Eye (tissue), 1 donor: ENCODE measurements at places on chromosomes 1 and 21.

GRCh38 chr1:25875154-25875855, at the start of gene PAQR7:
PAQR7 (minus strand) TSS chr1:25875708; CDS start chr1:25863839, 11,869 bp downstream.
- peak; percentile 87 for DNase-seq

DNA sequence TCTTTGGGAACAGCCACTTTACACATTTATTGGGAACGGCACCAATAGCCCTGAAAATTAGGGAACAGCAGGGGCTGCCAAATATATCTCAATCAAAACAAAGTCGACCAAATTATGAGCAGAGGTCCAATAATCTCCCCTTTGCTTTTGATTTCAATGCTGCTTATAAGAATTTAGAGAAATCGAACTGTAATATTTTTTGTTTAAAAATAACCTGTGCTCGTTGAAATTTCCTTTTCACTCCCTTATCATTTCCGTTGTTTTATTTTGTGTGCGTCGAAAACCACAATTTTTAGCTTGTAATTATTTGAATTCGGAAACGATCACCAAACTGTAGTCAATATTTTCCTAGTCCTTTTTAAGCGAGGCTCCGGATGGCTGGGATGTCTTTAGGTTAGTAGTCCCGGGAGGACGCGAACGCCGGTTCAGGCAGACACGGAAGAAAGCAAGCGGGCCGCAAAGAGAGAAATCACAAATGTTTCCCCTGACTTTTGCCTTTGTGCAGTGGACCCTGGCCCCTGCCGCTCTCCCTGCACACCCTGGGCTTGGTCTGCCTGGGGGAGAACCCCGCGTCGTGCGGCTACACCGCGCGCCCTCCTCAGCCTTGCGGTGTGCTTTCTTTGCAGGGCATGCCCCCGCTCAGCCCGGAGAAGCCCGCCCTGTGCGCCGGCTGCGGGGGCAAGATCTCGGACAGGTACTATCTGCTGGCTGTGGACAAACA, 2.3 kb downstream of the LHX9 start:
- DNase-seq = peak; percentile 79

- DNase-seq = no peak
Measured at GRCh38 chr1:14098294-14098913, 398.4 kb downstream of the PRDM2 start.

DNA sequence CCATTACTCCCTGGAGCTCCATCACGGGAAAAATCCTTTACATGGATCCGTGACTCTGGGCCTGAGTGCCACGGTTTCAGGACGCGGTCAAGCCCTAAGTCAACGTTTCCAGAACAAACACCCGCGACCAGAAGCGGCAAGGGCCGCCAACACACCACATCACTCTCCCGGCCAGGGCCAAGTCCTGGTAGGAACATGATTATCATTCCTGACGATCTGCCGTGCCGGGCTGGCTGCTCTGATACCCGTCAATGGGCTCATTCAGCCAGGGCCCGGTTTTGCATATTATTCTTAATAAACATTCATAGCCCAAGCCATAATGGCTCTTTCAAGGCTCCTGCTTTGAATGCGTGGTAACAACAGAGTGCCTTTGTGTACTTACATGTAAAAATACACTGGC, 44.6 kb upstream of the SIM2 start:
- no peak for DNase-seq

- DNase-seq = no peak
Measured at GRCh38 chr1:32651461-32652073, 559 bp downstream of the RBBP4 start.

DNA sequence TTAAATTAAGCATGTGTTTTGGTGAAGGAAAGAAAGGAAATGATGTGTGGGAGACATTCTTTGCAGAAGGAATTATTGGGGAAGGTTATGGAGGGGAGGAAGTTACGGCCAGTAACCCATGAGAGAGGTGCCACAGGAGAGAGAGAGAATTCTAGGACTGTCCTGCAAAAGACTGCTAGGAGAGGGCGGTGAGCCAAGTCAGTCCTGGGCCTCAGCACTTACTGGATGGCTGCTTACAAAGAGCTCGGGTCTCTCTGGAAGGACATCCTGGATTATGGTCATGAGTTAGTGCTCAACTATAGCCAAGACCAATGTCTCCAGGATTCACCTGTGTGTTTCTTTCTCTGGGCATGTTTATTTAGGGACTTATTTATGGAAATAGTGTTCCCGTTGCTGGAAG, 74.4 kb upstream of the HSD17B7 start:
- no peak for DNase-seq

DNA sequence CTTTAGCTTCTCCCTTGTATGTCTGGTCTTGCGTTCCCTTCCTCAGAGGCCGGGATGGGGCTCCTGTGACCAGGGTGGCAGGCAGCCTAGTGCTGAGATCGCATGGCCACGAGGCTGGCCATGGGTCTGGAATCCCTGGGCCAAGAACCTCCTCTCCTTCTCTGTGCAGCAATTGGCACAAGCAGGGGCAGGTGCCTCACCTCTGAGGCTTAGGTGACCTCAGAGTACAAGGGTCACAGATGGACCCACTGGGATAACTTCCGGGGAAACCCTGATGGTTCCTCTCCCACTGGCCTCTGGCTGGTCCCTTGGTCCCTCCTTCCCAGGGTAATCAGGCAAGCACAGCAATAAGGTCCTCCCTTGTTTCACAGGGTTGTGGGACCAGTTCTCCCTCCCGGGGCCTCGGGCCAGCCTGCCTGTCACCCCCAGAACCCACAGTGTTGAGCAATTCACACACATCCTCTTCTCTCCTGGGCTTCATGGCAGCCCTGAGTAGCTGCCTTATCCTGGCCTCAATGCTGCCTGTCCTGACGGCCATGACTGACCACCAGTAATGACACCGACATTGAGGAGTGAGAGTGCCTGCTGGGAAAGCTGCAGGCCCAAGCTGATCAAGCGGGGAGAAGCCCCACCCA, 38.6 kb downstream of the BMP8A start:
- no peak for DNase-seq

DNA sequence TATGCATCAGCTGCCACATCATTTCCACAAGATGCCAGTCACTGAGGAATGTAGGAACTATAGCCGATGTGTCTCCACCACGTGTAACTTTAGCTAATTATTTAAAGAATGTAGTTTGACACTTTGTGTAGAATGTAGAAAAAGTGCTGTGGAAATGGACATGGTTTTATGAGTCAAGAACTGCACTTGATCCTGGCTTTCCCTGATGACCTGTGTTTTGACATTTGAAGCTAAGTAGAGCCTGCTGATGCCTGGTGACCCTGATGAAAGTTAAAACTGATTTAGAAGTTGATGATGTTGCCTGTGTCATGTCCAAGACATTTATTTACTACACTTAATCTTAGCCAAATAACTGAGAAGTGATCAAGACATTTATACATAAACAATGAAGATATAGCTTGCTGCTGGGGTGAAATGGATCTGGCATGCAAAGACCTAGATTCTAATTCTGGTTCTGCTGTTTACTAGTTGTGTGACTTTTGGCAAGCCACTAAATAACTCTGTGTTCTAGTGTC, 4.4 kb upstream of the OSBPL9 start:
- DNase-seq = no peak

DNA sequence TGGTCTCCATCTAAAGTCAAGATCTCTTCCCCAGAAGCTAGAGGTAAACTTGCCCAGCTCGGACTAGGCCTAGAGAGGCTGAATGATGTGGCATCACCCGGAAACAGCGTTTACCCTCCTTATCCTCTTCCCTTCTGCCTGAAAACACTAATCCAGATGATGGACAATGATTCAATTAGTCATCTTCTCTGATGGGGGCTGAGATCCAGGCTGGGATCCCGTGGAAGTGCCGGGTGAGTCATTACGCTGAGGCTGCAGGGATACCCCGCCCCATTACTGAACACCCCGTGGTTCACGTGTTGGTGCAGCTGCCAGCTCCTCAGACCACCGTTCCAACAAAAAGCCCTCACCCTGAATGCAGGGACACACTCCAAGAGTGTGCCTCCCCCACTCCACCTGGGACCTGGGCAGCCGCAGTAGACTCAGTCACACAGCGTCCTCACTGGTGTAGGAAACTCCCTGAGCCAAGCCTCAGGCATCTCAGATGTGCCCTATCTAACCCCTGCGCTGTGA, 2.0 kb downstream of the S100A6 start:
- DNase-seq = peak; percentile 51

GRCh38 chr1:183735069-183735860, 69.7 kb upstream of the RGL1 start:
- no peak for DNase-seq

GRCh38 chr1:156801409-156802121, 15.1 kb downstream of the SH2D2A start:
- DNase-seq = peak; percentile 43

DNA sequence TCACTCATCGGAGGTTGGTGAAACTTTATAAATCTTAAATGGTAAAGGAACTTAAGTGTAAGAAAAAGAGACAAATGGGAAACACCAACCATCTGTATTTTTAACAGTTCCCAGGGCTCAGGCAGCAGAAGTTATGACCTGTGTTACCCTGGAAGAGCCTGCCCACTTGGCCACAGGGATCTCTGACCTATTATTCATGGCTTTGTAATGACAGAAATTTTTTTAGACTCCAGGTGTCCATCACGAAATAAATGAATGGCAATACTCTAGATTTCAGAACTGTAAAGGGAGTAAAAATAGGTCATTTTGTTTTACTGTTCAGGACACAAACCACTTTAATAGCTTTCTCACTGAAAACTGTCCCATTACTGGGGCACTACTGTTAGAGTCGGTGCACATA, 389.8 kb downstream of the VAV3 start:
- DNase-seq = no peak

- no peak for DNase-seq
Measured at GRCh38 chr1:67173988-67174387, 7.7 kb downstream of the IL23R start.

GRCh38 chr1:245560316-245560859, 405.6 kb downstream of the KIF26B start:
- no peak for DNase-seq

DNA sequence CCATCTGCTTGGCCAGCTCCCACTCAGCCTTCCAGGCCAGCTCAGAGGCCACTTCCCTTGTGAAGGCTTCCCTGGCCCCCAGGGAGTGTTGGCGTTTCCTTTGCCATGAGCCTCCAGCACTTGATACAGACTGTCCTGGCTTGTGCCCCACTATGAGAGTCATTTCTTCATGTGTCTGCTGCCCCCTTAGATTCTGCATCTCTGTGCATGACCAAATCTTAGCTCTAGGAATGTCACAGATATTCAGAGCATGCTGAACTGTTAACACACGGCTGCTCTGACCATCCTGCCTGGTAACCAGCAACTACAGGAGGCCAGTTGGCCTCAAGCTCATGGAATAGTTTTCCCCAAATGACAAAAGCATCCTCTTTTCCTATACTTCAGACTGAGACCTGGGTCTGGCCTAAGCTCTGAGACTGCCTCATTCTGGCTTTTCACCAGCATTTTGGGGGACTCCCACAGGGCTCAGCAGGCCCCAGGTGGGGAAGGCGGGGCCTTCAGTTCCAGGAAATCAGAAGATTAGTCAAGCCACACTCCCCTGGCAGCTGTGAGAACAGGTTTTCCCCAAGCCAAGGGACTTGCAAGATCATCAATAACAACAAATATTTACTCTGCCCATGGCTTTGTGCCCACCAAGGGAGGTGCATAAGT, 182.6 kb upstream of the EDN2 start:
- DNase-seq = no peak

DNA sequence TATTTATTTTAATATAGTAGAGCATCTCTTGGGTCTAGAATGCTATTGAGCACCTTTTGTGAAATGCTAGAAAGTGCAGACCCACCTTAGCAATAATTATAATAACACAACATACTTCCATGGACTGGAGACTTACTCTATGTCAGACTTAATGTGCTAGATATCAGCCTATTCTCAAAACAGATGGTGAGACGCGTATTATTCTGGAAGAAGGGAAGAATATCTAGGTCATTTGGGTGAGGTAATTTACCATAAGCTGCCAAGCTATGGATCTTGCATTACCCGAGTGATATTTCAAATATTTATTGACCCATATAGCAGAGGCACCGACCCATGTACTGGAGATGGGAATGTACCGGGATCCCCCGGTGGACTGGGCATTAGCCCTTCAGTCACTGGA, 20.6 kb upstream of the IFNLR1 start:
- DNase-seq = peak; percentile 44

DNA sequence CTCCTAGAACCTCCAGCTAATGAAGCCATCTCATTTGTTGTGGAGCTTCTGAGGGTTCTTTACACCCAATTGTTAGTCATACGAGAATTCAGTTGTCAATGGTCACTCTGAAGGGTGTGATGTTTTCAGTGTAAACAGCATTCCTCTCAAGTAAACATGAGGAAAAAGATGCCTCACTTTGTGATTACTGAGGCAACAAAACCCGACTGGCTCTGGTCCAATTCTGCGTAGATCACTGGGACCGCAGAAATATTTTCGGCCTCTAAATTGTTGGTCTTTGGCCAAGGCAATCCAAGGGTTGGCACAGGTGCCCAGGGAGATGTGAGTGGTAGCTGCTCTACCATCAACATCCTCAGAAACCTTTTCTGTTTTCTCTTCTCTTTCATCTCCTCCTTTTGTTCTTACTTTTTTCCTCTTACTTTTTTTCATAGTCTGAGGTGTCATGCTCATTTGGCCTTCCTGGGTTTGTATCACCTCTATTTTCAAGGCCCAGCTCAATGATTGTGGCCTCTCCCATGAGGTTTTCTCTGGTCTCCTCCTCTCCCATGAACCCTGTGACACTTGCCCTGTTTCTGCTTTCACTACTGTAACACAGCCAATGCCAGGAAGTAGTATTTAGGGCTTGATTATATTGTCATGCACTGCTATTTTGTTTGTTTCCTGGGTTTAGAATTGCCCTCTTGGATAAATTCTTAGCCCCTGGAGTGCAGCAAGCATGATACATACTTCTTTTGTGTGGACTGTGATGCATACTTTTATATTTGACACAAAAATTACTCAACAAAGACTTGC, 221.9 kb downstream of the TNR start:
- no peak for DNase-seq

GRCh38 chr1:116571215-116571919, 541 bp upstream of the CD58 start:
- no peak for DNase-seq

DNA sequence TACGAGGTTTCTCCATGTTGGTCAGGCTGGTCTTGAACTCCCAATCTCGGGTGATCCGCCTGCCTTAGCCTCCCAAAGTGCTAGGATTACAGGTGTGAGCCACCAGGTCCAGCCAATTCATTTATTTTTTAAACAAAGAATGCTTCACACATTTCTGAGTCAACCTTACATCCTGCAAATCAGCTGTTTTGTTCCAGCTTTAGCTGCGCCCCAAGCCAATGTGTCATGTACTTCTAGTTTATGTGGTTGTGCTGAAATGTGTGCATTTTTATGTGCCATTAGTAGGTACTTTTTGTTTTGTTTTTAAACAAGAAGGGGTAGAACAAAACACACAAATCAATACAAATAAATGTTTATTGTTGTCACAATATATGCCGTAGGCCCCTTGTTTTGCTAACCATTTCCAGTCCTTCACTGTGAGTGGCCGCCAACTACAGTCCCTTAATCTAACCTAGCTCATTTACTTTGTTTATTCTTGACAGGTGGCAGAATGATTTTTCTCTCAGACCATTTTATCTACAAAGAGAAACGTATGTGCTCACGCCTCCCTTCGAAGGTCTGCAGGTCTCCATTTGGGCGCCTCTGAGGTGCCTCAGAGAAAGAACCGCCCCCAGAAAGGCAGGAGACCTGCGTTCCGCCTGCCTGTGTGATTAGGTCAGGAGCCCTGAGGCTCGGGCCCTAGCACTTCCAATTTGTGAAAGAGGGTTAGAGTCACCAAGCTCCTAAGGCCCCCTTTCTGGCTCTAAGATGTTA, 2.8 kb upstream of the CASQ2 start:
- DNase-seq = no peak

- DNase-seq = no peak
Measured at GRCh38 chr21:14736162-14736561, 190.0 kb upstream of the SAMSN1 start.
